ENCODE measurements at places on chromosomes 11 and 22.

DNA sequence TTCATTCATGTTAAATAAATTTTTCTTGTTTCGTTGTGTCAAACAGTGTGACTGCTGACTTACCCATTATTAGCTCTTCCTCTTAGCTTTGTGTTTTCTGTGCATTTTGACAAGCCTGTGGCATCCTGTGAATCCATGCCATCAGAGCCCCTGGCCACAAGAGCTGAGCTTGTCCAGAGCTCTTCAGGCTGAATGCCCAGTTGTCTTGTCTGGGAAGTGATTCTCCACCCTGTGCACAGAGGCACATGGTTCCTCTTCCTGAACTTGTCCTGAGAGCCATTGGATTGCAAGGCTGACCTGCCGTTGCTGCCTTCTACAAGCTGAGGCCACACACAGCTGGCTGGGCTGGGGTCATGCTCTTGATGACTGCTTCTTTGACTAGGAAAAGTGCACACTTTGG, 64.1 kb downstream of the PPP6R3 start:
- DNase-seq: no peak

GRCh38 chr11:43541993-43542392, 138.5 kb upstream of the HSD17B12 start:
- no peak for DNase-seq

DNA sequence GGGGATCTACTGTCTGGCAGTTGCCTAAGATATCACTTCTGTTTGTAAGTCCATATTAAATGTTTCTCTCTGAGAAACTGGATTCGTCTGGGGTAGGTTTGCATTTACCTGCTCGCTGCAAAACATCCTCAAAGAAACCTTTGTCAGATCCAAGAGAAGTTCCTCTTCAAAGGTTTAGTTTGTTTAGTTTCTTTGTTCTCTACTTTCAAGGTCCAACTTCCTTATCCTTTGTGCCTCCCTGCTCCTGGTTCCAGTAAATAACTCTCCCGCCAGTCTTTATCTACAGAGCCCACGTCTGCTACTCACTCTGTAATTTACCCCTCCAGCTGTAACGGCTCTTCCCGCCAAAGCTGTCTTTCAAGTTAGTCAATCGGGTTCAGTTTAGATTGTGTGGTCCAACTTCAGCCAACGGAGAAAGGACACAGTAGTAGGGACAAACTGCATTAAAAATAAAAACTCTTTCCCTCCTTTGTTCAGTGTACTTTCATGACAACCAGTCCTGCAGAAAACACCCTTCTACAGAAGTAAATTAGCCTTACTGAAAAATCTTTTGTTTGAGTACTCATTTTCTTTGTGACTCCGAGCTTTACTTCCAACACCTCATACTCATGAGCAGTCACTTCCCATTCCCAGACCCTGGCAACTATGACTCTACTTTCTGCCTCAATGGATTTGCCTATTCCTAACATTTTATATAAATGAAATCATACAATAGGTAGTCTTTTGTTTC, 41.0 kb downstream of the TMPRSS5 start:
- DNase-seq: no peak

DNA sequence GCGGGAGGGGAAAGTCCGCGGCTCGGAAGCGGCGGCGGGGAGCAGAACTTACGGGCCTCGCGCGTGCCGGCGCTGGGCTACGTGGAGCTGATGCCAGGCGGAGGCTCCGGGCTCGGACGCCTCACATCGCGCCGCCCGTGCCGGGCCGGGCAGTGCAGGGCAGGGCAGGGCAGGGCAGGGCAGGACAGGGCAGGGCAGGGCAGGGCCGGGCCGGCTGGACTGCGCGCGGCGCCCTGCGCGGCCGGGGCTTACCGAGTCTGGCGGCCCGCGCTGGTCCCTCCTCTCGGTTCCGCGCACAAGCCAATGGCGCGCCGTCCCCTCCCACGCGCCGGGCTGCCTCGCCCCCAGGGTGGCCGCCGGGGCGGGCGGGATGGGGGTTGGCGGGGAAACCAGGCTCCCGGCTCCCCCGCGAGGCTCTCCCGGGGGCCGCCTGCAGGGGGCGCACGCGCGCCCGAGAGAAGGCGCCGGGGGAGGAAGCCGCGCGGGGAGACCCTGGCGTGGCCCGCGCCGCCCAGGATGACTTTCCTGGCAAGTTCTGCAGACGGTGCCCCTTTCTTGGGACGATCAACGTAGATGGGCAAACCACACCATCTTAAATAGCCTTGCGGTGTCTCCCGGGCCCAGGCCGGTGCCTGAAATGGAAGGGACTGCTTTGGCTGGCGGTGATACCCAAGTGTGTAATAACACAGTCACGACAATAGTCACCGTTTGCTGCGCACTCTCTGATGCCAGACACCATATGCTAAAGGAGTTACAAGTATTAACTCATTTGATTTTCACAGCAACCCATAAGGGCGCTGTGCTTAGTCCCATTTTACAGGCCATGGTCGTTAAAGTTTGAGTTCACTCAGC, at the start of gene TP53I11:
TP53I11 (minus strand) TSS at position 259 of the 852 bp plus-strand sequence. CDS start 12,548 bp downstream, outside the sequence.
- no peak for DNase-seq

GRCh38 chr11:10866893-10867331, 9.1 kb upstream of the ZBED5 start:
- no peak for DNase-seq

- DNase-seq: no peak
Observed at GRCh38 chr11:130609121-130610035, 160.9 kb downstream of the ADAMTS15 start.

GRCh38 chr22:36900880-36901279, 12.5 kb upstream of the CSF2RB start:
- no peak for DNase-seq

GRCh38 chr22:49404576-49405241, 423.0 kb downstream of the BRD1 start:
- DNase-seq: no peak

DNA sequence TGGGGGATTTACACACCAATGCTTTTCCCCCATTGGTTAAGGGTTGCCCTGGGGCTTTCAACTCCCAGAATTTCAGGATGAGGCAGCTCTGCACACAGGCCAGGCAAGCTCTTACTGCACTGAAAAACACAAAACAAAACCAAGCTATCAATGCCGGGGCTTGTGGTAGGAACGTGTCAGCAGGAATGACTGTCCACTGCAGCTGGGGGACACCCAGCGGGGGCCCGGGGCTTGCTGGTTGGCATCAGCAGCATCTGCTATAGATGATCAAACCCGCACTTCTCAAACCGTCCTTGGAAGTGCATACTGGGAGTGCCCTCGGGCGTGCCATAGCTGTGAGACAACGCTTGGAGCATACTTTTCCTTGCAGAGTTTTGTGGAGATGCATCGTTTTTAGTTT, 7.7 kb downstream of the TP53AIP1 start:
- DNase-seq: no peak

DNA sequence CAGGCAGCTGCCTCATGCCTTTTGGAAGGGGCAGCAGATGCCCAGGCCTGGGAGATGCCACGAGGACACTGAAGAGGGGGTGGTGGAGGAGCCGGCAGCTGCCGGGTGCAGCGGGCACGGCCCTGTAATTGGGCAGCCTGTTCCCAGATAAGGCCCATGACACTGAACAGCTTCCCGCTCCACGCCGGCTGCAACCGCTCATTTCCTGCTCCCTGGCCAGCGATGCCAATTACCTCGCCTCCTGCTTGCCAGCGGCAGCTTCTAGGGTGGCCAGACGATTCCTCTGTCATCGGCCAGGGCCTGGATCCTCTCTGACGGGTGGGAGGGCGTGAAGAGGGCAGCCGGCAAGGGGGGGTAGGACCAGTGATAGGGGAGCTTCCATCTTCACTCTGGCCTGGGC, 22.8 kb downstream of the FLRT1 start:
- DNase-seq: no peak

Data from hippocampal formation (tissue), 2 donors.